Activated naive CD4-positive, alpha-beta T cell treated with Interleukin-2 at 50 U/mL for 16 hours (primary cell): ENCODE measurements at places on chromosomes 12 and 14.

GRCh38 chr12:47885012-47885501 is 19.7 kb downstream of the VDR start:
- DNase-seq: peak; percentile 85

- no peak for DNase-seq
Measured at GRCh38 chr12:50338920-50339645, 55.8 kb upstream of the LIMA1 start.

GRCh38 chr14:58245562-58245961 is 919 bp downstream of the PSMA3 start:
- DNase-seq: no peak

- peak; percentile 56 for DNase-seq
Measured at GRCh38 chr12:120640861-120641833, 721 bp downstream of the CABP1 start.

DNA sequence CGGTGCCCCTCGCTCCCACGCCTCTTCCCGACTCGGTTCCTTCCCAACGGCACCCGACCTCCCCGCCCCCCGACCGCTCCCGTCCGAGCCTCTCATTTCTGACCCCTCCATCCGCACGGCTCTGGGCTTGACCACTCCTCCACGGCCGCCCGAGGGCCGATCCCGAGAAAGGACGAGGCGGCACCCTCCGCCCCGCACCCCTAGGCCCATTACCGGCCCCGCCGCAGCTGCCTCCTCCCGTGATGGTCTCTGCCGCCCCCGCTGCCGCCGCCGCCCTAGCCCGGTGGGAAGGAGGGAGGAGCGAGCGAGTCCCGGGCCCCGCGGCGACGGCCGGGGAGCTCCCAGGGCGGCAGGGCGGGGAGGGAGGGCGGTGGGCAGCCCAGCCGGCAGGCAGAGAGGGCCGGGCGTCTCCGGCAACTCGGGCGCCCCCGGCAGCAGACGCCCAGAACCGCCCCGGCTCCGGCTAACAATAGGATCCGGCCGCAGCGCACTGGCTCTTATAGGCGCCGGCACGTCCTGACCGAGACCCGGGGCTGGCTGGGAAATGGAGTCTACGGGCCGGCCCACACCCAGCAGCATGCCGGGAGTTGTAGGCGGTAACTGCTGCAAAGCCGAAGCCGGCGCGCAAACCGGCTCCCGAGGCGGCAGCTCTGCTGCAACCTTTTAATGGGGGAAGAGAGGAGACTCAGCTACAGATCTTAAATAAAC is at the start of gene CSRNP2:
Gene CSRNP2, minus strand, starts transcription at position 471 of the 708 bp plus-strand sequence. CDS start 7,035 bp downstream, outside the sequence.
- peak; percentile 95 for DNase-seq

GRCh38 chr12:16685107-16685506 is 79.1 kb upstream of the LMO3 start:
- no peak for DNase-seq

DNA sequence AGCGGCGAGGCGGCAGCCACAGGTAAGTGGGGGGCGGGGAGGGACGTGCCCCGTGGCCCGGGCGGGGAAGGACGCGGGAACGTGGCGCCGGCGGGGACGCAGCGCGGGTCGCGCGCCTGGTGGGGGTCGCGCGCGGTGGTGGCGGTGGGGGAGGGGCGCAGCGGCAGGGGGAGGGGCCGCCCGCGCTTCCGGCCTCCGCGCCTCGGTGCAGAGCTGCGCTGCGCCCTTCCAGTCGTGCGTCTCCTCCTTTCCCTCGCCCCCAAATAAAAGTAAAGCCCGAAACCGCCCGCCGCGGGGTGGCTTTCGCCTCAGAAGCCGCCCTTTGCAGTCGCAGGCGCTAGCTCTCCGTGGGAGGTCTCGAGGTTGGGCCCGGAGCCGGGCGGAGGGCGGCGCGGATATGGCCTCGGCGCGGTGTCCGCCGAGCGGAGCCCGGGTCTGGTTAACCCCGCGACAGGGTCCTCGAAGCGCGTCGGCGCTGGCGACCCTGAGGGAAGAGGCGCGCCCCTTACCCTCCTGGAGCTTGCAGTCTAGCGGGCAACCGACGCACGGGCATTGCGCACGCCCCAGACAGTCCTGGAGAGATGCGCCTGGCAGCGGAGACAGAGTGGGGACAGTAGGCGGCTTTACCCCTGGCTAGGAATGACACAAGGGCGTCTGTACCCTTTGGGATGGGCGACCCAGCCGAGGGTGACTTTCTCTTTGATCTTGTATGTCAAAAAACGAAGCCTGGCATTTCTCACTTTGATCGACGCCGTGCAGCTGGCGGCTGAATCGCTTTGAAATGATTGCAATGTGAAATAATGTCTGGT is 589 bp downstream of the ATF1 start:
- peak; percentile 78 for DNase-seq

DNA sequence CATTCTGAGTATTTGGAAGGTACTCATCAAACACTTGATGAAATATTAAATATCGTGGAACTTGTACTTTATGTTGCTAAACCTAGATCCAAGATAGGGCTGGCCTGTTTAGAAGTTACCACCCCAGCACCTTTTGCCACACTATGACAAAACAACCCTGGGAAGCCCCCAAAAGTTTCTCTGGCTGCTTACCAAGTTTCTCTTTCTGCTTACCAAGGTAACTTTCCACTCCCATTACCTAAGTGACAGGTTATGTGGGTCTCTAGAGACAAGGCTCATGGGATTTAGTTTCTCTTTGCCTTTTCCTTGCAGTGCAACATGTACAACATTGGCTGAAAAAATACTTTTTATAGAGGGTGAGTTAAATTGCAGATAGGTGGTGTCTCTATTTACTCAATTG is 28.9 kb upstream of the PPM1A start:
- DNase-seq: no peak

- no peak for DNase-seq
Measured at GRCh38 chr12:92796650-92797049, 93.9 kb downstream of the PLEKHG7 start.

- DNase-seq: no peak
Measured at GRCh38 chr14:31026077-31026449, at the start of gene STRN3. STRN3 (minus strand) TSS chr14:31026379; CDS start chr14:31026185, 194 bp downstream.
